ENCODE measurements at places on chromosomes 1 and 21.

GRCh38 chr21:43820466-43820865 lies 31.1 kb downstream of the RRP1 start:
- no peak for DNase-seq

GRCh38 chr1:39331647-39332046 lies 127.2 kb downstream of the MACF1 start:
- DNase-seq, result no peak

DNA sequence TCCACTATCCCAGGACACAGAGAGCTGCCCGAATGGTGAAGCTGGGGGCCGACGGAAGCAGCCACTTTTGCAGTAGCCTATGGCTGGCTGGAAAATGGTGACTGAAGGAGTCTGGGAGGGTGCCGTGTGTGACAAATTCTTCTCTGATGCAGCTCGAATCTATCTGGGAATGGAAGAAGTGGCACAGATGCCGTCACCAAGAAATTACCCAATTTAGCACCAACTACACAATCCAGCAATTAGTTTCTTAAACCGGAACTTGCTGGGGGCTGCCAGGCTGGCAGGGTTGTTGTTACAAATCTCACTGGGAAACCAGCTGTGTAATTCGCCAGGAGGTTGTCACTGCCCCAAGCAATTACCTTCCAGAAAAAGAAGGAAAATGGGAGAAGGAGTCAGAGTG lies 18.0 kb downstream of the DLGAP3 start:
- DNase-seq, result no peak

DNA sequence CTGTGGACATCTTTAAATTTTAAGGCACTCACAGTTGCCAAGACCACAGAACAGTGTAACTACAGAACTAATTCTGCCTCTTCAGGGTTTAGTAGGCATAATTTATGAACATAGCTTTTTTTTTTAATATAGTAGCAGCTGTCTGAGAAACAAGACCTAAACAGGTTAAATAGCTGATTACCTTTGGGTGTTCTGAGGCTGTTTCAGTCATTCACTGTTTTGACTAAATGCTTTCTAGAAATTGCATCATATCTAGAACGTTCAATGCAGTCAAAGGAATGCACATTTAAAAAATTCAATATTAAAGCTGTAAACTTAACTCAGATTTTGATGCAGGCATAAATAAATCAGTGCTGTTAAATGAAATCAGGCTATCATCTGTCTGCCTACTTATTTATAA lies 101.6 kb downstream of the BRINP3 start:
- DNase-seq, result no peak

All from activated CD4-positive, alpha-beta T cell treated with anti-CD3 and anti-CD28 coated beads, Interleukin-2, amount 10 ng/mL, durations not matched to agents 24 days and 14 days (primary cell).